NCI-H146 (cell line): ENCODE measurements at places on chromosomes 3 and 15.

- no peak for DNase-seq
These were observed 25.0 kb downstream of the MIX23 start for GRCh38 chr3:122357828-122358702.

GRCh38 chr15:39565851-39566250, 15.0 kb upstream of the THBS1 start:
- DNase-seq: no peak

- peak; percentile 36 for DNase-seq
These were observed 783 bp downstream of the RNF168 start for GRCh38 chr3:196502775-196503195.

- DNase-seq: no peak
These were observed 55.1 kb downstream of the SETMAR start for GRCh38 chr3:4358273-4358672.

GRCh38 chr3:152056481-152056880, 183.0 kb downstream of the SUCNR1 start:
- DNase-seq: peak; percentile 95

- no peak for DNase-seq
These were observed 10.4 kb downstream of the CLDN11 start for GRCh38 chr3:170429050-170429449.

DNA sequence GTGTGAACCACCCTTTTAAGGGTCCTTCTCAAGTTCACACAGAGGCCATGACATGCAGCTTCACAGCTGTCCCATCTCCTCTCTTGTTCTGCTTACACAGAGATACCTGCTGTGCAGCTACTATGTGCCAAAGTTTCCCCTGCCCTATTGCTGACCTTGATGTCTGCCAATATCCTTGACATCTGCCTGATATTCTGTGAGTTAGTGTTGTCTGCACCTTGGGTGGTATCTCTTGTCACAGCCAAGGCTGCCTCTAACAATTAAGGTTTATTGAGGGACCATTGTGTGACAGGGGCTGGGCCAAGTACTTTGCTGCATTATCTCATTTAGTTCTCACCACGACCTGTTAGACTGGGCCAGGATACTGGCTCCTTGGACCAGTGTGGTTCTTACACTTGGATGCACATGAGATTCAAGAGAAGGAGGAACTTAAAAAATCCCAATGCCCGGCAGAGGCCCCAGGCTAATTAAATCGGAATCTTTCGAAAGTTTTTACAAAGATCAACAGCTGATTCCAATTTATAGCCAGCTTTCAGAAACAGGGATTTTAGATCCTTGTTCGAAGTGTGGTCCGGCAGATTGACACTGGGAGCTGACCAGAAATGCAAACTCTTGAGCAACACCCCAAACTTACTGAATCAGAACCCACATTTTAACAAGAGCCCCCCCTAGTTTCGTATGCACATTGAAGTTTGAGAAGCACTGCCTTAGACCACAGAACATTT, 178.6 kb downstream of the SATB1 start:
- DNase-seq: peak; percentile 3

DNA sequence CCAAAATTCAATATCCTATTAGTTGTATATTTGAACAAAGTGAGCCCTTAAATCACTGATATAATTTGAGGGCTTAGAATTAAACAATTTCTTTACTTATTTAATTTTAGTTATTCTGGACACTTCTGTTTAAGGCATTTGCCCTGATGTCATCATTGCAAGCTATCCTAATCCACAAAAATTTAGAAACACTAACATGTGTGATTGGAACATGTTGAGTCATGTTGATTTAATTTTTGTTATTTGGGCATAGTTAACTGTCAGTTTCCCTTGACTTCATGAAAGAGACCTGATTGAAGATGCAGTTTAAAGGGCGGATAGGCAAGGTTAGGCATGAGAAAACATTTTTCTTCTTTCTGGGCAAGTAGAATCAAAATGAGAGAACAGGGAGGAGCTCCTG, 682.6 kb downstream of the ROBO1 start:
- DNase-seq: no peak

- peak; percentile 31 for DNase-seq
These were observed 253.6 kb downstream of the MAGI1 start for GRCh38 chr3:65785065-65785645.

- no peak for DNase-seq
These were observed 290.7 kb downstream of the CHST2 start for GRCh38 chr3:143410259-143410658.

DNA sequence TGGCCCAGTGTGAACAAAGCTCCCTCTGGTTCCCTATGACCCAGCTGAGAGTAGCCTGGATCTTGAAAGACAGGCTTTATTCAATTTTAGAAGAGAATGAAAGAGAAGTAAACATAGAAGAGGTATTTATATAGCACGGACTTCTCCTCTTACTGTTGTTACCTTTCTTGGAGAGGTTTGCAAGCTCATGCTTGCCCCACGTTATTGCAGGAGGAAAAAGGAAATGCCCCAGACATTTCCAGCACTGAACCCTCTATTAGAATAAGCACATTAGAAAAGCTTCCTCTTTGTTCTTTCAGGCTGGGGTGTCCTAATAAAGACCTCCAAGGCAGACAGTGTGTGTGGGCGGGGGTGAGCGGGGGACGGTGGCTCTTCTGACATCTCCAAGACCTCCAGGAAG, 98.7 kb upstream of the AGBL1 start:
- DNase-seq: no peak

GRCh38 chr3:31562525-31562924, 29.8 kb downstream of the STT3B start:
- DNase-seq: no peak

GRCh38 chr15:81807186-81807585, 238.6 kb downstream of the MEX3B start:
- no peak for DNase-seq

GRCh38 chr3:31861826-31862225, 119.2 kb downstream of the OSBPL10 start:
- DNase-seq: no peak

GRCh38 chr3:194031867-194032635, 103.9 kb upstream of the HES1 start:
- DNase-seq: no peak

DNA sequence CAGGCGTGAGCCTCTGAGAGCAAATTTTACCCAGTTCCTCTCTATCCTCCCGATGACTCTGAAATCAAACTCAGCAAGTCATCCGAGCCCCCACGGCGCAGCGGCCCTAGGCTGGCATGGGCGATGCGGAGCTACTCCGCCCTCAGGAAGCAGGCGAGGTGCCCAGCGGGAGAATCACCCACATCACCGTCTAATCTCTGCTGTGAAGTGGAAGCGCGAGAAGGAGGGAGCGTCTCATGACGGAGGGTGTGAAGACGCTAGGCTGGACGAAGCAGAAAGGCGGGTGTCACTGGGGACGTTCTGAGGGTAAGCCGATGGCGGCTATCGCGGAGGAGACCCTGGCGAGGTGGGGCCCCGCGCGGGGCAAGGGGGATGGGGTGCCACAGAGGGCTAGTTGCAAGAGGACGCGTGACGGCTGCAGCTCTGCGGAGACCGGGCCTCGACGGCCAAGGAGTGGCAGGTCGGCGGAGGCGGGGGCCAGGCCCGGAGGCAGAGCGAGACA, 9.1 kb upstream of the GNAI2 start:
- DNase-seq: peak; percentile 66

DNA sequence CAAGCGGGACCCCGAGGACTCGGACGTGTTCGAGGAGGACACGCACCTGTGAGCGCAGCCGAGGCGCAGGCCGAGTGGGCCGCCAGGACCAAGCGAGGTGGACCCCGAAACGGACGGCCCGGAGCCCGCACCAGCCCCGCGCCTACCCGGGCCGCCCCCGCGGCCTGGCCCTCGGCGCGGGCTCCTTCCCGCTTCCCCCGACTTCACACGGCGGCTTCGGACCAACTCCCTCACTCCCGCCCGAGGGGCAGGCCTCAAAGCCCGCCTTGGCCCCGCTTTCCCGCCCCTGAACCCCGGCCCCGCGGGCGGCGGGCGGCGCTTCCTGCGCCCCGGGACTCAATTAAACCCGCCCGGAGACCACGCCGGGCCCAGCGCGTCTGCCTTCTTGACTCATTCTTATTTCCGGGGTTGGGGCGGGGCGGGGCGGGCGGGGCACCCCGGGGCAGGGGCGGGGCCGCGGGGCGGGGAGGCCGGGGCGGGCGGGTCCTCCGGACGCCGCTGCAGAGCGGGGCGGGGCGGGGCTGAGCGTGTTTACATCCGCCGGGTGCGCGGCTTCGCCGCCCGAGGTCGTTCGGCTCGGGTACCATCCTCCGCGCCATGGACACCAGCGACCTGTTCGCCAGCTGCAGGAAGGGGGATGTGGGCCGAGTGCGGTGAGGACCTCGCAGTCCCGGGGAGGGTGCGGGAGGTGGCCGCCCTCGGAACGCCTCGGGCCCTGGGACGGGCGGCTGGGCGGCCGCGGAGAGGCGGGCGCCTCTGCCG, at the start of gene ABTB1:
TSS of gene ABTB1 (plus strand) at position 524 of the 762 bp plus-strand sequence. CDS start at position 598, 74 bp downstream.
- peak; percentile 94 for DNase-seq

DNA sequence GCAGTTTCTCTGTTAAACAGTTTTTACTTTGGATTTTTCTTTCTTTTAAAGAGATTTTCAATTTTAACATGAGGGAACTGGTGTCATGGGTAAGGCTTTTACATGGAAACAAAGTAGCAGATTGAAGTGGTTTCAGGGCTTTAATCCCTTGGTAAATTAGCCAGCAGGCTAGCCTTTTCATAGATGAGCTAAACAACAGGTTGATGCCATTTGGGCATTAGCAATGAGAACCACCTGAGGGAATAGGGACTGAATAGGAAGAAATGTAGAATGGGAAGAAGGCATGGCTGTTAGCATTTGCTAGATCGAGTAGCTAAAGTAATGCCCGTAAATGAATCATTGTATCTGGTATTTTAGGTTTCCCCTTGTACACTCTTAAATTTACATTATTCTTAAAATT, 165.5 kb upstream of the MLF1 start:
- DNase-seq: peak; percentile 72

- no peak for DNase-seq
These were observed 183.8 kb downstream of the ATG7 start for GRCh38 chr3:11455956-11456355.

GRCh38 chr15:28889346-28889745, 3.6 kb downstream of the APBA2 start:
- DNase-seq: no peak

DNA sequence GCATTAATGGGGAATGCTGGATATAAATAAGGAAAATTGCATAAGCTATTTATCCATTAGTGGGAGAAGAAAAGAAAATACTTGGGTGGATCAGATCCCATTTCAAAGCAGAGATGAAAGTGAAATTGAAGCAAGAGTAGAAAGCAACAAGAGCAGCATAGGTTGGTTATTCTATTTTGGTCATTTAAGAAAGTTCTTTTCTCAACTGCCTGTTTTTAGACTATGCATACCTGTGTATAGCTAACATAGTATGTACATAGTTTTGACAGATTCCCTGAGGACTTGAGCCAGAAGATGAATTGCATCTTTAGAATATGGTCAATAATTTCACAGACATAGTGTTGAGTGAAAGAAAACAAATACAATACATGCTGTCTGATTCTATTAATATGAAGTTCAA, 29.0 kb upstream of the DENND4A start:
- DNase-seq: no peak

DNA sequence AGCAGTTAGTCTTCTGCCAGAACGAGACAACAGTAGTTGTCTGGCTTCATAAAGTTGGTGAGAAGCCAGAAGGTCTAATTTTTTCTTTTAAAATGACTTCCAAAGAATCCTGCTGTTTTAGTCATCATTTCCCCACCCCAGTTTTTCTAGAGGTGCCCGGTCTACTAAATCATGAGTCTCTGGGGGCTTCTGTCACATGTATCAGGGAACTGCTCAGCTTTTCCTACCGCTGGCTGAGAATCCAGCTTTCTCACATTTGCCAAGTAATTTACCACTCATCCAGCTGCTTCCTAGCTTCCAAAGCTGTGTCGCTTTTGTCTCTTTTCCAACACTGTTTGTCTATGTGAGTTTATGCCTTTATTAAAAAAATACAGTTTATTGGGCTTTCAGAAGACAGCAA, 183.3 kb downstream of the NSUN3 start:
- no peak for DNase-seq

DNA sequence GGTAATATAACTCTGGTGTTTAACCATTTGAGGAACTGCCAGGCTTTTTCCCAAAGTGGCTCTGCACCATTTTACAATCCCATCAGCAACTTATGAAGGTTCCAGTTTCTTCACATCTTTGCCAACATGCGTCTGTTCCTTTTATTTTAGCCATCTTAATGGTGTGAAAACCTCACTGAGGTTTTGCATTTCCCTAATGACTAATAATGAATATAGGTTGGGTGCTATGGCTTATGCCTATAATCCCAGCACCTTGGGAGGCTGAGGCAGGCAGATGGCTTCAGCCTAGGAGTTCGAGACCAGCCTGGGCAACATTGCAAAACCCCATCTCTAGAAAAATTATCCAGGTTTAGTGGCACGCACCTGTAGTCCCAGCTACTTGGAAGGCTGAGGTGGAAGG, 210.6 kb downstream of the TCF12 start:
- no peak for DNase-seq

DNA sequence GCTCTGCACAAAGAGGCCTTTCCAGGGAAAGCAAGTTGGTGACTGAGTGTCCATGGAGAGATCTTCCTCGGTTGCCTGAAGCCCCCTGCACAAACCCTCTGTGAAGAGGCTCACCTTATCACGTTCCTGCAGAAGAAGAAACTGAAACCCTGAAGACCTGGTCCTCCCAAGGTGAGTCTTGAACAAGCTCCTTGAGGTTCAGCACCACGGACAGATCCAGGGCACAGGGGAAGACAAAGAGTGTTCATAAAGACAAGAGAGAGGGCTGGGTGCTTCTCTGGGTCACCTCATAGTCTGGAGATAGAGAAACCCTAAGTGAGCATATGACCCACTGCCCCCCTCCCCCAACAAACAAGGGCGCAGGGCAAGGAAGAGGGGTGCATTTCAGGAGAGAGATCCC, 21.7 kb upstream of the TBC1D21 start:
- no peak for DNase-seq

- DNase-seq: no peak
These were observed 149.7 kb upstream of the ATP2B2 start for GRCh38 chr3:10655105-10655504.

GRCh38 chr3:162317046-162317445, 820.4 kb downstream of the OTOL1 start:
- DNase-seq: no peak

- DNase-seq: peak; percentile 18
These were observed 110.4 kb downstream of the FILIP1L start for GRCh38 chr3:100003609-100004503.
